ENCODE measurements at places on chromosomes 5 and 9.

DNA sequence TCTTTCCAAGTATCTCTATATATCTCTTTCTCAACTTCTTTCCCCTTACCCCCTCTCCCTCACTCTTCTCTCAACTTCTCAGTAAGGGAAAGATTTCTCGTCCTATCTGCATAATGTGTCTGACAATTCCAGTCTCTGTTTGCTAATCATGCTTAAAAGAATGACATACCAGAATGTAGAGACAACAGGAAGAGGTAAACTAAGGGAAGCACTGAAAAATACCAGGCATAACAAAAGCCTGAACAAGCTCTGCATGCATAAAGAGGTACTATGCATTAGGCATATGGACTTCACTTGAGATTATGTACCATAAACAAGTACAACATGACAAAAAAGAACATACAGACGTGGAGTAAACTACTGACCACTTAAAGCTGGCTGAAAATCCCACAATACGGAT is 62.6 kb downstream of the SEMA5A start:
- no peak for DNase-seq

DNA sequence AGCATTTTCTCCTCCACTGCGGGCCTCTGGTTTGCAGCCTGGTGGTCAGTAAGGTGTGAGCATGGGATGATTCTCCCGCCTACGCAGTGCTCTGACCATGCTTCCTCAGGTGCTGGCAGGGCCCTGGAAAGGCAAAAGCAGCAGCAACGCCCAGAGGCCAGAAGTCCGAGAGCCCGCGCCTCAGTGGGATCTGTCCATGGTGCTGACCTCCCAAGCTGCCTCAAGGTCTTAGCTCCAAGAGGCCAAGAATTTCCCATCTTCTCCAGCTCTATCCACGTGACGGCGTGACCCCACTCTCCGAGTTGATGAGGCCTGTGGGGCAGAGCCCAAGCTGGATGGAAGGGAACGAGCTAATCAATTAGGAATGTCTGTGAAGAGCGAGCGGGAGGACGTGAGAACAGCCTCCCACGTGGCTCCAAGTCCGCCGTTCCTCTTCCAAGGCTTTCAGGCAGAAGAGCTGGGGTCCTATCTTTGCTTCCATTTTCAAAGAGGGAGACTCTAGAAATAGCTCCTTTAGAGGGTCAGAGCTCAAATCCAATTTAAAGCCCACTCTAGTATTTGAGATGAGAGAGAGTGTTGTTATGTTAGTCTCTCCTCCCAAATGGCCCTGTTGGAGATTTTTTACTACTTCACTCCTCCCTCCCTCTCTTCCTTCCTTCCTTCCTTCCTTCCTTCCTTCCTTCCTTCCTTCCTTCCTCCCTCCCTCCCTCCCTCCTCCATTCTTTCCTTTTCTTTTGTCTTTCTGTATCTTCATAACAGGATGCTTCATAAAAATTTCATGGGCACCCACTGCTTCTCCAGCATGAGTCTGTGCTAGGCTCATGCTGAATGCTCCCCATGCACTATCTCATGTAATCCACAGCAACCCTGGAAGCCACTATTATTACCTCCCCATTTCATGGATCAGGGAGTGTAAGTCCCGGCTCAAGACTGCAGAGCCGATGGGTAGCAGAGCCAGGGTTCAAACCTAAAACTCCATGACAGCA is 69.3 kb downstream of the OLFM1 start:
- no peak for DNase-seq

DNA sequence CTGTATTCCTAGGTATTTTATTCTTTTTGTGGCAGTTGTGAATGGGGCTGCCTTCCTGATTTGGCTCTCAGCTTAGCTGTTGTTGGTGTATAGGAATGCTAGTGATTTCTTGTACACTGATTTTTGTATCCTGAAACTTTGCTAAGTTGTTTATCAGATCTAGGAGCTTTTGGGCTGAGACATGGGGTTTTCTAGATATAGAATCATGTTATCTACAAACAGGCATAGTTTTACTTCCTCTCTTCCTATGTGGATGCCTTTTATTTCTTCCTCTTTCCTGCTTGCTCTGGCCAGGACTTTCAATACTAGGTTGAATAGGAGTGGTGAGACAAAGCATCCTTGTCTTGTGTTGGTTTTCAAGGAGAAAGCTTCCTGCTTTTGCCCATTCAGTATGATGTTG is 129.9 kb downstream of the DMXL1 start:
- DNase-seq, result no peak

- DNase-seq, result peak; percentile 33
Measured at GRCh38 chr5:177389241-177390169, 5.3 kb downstream of the SLC34A1 start.

DNA sequence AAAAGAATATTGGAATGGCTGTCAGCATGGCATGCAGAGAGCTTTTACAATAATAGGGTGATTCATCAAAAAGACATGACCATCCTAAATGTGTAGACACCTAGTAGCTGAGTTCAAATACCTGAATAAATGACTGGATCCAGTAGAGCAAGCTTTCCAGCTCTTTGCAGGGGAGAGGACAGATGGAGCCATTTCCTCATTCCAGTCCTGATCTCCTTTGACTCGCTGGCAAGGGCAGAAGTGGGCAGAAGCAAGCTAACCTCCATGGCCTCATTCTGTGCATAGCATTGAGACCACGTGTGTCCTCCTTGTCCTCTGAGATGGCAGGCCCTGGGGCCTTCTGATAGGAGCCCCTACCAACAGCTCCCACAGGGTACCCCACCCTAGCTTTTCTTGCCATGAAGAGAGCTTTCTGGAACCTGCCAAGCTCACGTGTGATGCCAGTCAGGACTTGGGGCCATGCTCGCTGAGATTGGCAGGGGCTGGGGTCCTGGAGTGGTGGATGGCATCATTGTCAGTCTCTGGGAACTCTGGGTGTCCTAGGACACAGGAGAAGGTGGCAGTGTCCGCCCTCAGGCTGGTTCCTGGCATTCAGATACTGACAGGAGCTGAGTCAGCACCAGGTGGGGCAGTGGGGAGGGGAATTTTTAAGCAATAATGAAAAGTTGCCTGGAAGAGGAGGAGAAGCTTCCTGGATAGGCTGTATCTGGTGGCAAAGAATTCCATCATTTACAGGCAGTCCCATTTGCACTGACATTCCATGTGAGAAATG is 33.6 kb downstream of the WWC1 start:
- DNase-seq, result no peak

- DNase-seq, result no peak
Measured at GRCh38 chr9:81207651-81208050, 481.7 kb downstream of the TLE1 start.

DNA sequence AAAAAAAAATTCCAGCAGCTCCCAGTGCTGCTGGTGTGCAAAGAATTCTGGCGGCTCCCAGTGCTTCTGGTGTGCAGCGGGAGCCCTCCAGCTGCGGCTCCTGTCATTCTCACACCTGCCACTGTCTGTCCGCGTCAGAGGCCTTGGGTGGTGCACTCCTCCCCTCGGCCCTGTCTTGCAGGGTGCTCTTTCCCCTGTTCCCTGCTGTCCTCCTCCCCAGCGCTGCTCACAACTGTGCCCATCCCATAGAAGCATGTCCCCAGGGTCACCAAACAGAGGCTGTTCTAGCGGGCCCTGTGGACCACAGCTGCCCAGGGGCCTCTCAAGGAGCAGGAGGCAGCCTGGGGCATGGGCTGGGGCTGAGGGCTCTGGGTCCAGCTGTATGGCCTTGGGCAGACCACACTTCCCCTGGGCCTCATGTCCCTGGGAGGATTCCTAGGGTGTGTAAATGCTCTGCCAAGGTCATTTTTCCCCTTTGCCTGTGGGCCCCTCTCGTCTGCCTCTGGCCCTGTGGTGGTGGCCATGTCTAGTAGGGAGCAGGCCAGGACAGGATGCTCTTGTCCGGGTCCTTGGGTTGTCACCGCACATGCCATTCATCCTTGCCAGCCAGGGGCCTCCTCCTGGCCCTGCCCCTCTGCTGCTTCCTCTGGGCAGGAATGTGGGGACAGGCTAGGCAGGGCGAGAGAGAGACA is 68.2 kb downstream of the PHF2 start:
- no peak for DNase-seq

DNA sequence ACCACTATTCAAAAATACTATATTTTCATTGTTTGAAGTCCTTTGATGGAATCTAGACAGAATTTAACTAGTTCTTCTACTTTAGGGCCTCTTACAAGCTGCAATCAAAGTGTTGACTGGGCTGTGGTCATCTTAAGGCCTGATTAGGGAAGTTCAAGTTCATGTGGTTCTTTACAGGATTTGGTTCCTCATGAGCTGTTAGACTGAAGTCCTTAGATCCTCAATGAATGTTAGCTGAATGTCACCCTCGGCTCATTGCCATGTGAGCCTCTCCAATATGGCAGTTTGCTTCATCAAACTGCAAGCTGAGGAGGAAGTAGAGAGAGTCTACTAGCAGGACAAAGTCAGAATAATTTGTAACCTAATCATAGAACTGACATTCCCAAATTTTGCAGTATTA is 135.1 kb downstream of the CSNK1G3 start:
- no peak for DNase-seq

DNA sequence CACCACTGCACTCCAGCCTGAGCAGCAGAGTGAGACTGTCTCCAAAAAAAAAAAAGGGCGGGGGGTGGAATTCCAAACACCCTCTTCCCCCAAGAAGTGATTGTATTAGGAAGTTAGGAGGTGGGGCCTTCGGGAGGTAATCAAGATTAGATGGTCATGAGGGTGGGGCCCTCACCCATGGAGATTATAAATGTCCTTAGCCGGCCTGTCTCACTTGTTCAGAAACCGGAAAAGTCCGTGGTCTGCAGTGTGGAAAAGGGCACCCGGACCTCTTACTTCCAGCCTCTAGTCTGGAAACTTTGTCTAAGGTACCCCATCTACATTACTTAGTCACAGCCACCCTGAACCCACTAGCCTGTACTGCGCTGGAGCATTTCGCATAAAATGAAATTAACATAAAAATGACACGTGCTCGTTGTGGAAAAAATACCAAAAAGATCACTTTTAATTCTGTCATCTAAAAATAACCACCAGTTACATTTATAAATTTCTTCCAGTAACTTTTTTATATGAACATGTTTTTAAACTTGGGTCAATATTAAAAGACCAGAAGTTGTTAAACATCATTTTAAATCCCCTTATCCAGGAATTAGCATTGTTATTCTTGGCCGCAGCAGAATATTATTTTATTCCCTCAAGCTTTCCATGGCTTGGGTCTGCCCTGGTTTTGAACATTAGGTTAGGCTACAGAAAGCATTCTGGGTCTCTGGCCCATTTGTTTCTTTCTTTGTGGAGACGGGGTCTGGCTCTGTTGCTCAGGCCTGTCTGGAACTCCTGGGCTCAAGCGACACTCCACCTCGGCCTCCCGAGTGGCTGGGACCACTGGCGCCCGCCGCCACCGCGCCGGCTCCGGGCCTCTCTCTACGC is 1.2 kb upstream of the CKS2 start:
- DNase-seq, result no peak
